ENCODE measurements at places on chromosomes 16 and 17.

GRCh38 chr16:67549936-67550335 lies 12.4 kb upstream of the CTCF start:
- no peak for DNase-seq

DNA sequence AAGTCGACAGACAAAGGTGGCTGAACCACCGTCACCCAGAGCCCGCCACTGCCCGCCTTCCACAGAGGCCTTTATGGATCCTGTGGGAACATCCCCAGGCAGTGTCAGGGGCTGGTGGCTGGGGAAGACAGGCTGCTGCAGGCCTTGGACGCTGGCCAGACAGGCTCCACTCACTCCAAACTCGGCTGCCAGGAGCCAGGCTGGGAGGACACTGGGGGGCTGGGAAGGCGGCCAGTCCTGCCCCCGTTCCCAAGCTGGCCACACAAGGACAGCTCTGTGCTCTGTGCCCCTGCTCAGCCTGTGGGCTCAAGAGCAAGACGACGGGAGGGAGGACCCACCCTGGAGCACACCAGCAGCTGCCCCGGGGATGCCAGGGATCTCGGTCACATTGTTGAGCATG lies 7.6 kb upstream of the LCAT start:
- no peak for DNase-seq

GRCh38 chr17:29246628-29247027 lies at the start of gene CRYBA1:
TSS of gene CRYBA1 (plus strand) at chr17:29246859. CDS start at chr17:29246864, 5 bp downstream.
- no peak for DNase-seq

DNA sequence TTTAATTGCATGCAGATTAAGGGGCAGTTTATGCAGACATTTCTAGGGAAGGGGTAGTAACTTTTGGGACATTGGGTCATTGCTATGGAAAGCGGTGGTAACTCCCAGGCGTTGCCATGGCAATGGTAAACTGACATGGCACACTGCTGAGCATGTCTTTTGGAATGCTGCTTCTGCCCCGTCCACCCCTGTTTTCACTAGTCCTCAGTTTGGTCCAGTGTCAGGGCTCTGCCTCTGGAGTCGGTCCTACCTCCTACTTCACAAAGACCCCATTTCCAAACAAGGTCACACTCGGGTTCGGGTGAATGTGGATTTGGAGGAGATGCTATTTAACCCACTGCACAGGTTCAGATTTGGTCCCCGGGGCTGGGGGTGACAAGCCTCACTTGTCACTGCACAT lies 2.9 kb downstream of the IL34 start:
- no peak for DNase-seq

DNA sequence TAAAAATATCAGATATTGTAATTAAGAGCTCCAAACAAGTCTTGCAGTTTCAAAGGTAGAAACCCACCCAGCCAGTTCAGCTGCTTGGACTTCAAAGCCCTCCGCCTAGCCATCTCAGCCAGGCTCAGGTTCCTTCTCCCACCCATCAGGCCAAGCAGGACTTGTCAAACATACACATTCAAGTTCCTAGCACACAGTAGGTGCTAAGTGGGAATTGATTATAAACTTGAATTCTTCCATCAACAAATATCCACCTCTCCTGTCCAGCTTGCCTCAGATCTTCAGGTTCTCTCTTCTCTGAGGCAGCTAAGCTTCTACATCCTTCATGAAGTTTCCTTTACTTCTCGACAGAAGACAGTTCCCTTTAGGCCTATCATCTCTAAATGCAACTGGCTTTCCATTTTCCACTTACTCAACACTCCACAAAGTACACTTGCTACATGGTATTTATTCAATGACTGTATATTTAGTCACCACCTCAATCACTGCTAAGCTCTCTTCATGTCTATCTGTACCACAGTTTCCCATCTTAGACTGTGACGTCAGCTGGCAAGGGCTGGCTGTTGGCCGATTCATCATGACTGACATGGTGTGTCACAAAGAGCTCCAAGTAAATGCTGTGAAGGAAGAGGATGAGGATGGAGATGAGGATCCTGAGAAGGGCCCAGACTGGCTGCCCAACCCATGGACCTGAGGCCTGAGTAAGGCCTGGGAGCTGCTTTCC lies 13.3 kb upstream of the COG7 start:
- DNase-seq = no peak

- no peak for DNase-seq
Observed at GRCh38 chr17:36793976-36794375, 143.3 kb upstream of the LHX1 start.

GRCh38 chr16:83925095-83925905 lies 26.4 kb downstream of the MLYCD start:
- DNase-seq = no peak

DNA sequence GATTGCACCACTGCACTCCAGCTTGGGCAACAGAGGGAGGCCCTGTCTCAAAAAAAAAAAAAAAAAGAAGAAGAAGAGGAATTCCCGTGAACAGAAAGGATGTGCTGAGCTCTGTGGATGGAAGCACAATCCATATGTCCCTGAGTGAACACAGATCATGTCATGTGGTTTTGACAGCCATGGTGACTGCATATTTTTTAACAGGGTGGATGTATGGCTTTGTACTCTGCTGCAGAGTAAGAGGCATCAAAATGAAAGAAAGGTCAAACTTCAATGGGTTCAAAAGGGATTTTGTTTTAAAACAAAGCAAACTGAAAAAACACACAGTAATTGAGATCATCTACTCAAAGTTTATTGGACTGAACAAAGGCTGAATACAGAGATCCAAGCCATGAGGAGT lies 31.5 kb downstream of the MXRA7 start:
- no peak for DNase-seq

GRCh38 chr16:85873153-85873552 lies 25.8 kb upstream of the IRF8 start:
- no peak for DNase-seq

- no peak for DNase-seq
Observed at GRCh38 chr17:78432226-78433012, 54.0 kb downstream of the PGS1 start.

DNA sequence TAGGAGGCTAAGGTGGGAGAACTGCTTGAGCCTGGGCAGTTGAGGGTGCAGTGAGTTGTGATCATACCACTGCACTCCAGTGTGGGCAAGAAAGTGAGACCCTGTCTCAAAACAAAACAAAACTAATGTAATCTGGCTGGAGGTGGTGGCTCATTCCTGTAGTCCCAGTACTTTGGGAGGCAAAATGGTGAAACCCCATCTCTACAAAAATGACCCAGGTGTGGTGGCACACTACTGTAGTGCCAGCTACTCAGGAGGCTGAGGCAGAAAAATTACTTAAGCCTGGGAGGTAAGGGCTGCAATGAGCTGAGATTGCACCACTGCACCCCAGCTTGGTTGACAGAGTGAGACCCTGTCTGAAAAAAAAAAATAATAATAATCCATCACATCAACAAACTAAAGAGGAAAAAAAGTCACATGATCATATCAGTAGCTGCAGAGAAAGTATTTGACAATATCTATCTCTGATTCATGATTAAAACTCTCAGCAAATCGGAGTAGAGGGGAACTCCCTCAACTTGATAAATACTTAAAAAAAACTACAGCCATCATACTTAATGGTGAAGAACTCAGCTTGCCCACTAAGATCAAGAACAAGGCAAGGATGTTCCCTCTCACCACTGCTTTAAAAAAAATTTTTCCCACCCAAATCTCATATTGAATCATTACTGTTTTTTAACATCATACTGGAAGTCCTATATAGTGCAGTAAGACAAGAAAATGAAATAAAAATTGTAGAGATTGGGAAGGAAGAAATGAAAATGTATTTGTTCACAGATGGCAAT lies 31.0 kb downstream of the DHRS7B start:
- no peak for DNase-seq

- no peak for DNase-seq
Observed at GRCh38 chr16:28981517-28981916, 3.3 kb upstream of the LAT start.

DNA sequence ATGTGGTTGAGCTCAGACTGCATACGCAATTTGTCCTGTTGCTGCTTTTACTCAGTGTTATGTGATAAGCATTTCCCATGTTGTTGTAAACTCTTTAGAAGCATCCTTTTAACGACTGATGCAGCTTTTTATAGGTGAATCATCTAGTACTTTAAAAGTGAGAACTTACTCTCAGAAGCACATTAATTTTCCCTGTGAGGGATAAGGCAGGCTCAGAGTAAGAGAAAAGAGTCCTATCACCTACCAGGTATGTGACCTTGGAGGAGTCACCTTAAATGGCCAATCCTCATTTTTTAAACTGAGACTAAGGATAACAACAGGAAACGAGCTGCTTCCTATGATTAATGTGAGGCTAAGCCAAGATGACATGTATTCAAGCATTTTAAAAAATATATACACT lies 34.4 kb upstream of the GAN start:
- no peak for DNase-seq

DNA sequence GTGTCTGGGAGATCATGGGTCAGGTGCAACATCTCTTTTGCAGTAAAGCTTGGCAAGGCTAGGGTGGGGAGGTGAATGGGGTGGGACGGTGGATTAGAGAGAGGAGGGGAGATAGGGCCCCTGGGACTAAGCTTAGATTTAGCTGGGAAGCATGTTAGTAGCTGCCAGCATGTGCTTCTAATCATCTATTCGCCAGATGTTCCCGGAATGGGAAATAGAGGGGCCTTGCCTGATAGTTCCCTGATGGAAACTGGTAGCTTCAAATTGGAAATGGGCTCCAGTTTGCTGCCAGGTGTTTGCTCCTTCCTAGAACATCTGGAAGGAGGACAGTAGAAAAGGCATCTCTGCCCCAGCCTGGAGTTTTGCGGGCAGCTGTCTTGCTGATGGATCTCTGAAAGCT lies 176.1 kb downstream of the CCDC182 start:
- DNase-seq = no peak

DNA sequence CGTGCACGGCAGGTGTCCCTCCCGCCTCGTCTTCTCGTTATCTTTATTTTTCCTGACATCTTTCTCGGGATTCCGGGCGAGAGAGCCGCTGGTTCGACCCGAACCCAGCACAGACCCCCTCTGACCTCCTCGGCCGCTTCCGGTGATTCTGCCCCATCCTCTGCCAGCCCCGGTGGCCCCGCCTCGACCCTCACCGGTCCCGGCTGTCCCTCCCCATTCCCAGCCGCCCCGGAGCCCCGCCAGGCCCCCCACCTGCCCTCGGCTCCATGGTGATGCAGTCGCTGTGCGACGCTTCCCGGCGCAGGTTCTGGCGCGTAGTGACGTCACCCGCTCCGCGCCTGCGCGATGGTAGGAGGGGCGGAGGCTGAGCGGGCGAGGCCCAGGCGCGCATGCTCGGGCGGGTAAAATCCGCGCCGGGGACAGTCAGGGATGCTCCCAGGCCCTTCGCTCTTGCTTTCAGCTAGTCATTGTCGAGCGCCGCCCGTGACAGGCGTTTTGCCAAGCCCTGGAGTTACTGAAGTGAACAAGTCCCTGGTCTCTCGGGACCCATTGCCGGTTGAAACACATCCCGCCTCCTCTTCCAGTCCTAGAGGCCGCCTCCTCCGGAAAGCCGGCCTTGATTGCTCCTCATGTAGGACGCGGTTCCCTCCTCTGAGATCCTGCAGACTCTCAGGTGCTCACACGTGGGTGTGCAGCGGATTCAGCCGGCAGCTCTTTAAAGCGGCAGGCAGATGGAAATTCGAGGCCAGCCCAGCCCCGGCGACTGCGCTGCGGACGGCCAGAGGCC lies at the start of gene MTHFSD:
MTHFSD (minus strand) TSS at position 319 of the 787 bp plus-strand sequence; CDS start at position 268, 51 bp downstream.
- DNase-seq = no peak

DNA sequence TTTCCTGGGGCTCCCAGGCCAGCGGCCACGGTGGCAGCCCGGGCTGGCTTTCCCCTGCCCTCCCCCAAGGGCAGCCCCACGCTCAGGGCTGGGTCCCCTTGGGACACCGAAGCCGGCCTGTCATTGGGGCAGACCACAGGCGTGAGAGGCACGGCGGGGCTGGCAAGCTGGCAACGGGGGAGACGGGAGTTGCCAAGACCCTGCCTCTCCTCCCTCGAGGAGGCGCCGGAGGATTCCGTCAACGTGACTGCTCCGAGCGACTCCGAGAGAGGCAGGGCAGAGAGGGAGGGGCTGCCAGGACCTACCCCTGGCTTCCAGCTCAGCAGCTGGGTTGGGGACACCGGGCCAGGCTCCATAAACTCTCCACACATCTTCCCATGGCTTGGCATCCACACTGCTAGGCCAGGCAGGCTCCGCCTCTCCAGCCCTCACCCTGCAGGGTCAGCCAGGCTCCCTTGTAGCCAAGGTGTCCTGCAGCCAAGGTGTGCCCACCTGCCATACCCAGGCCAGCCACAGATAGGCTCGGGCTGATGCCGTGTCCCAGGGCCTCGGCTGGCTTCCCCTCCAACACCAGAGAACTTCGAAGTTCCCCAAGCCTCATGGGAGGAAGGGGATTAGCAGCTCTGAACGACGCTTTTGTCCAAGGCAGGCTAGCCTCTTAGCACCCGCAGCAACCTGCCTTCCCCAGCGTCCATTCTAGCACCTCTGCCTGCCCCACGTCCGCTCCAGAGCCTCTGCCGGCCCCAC lies 25.5 kb downstream of the TIMM22 start:
- no peak for DNase-seq

- DNase-seq = no peak
Observed at GRCh38 chr17:83180264-83180995, 101.0 kb downstream of the METRNL start.

DNA sequence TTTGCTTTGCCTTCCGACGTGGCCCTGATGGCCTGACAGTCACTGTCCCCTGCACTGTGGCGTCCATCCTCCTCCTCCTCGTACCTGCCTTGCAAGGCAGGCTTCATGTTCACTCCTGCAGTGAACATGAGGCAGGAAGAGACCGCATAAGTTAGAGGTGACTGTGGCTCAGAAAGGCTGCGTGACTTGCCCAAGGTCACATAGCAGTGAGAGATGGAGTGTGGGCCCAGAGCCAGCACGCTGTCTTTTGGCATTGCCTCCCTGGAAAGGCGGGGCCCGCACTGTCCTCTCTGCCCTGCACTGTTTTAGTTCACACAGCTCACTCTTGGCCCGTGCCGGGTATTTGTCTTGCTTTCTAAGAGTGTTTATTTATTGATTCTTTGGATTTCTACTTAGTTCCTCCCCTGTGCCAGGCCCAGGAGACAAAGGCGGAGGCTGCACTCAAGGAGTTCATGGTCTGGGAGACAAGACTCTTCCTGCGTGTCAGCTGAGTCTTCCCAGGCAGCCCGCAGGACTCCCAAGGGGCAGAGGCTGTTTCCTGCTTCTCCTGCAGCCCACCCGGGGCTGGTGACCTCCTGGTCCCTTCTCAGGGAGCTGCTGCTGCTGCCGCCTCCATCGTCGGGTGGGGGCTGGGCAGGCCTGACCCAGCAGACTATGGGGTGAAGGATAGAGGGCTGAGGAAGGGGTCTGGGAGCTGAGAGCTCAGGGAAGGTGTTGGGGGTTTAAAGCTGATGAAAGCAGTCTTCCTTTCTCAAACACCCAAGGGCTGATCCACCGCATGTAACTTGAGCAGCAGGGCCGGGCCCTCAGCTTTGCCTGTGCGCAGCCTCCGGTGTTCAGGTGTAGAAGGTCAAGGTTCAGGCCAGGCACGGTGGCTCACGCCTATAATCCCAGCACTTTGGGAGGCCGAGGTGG lies 12.7 kb downstream of the CYGB start:
- no peak for DNase-seq

- peak; percentile 30 for DNase-seq
Observed at GRCh38 chr16:47018223-47018891, 44.9 kb upstream of the DNAJA2 start.

GRCh38 chr16:57115514-57116182 lies 23.3 kb downstream of the CPNE2 start:
- DNase-seq = no peak
